ENCODE measurements at places on chromosomes 2 and 18.

DNA sequence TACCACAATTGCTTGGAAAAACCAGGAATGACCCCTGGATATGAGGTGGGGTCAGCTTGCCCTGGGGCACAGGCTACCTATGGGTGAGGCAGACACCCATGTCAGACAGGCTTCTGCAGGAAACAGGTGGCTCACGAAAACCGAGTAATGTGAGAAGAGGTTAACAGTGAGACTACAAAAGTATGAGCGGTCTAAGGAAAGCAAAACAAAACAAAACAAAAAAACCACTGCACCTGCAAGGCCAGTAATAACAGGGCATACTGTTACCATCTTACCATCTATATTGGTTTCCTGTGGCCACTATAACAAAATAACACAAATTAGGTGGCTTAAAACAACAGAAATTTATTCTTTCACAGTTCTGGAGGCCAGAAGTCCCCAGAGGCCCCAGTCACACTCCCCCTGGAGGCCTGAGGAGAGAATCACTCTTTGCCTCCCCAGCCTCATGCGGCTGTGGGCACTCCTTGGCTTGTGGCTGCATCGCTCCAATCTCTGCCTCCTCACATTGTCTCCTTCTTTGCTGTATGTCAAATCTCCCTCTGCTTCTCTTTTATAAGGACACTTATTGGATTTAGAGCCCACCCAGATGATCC is 86.6 kb upstream of the EPC2 start:
- no peak for DNase-seq

- DNase-seq: no peak
Measured at GRCh38 chr18:35142275-35142615, 98.6 kb upstream of the ZNF397 start.

DNA sequence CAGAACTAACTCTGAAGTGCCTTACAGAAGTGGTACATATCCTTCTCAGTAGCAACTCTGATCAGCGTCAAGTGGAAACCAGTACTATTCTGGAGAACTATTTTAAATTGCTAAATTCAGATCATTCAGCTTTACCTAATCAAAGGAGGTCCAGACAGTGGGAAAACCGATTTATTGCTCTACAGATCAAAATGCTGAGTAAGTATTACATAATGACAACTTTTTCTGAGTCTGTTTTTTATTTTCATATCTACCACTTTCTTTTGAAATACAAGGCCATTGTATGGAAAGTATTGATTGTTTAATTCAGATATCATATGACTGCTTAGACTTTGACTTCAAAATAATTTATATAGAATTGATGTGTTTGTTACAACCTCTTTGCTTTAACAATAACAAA is 68.7 kb downstream of the NBEAL1 start:
- DNase-seq: no peak

GRCh38 chr2:170377500-170378207 is 199.7 kb downstream of the MYO3B start:
- no peak for DNase-seq

GRCh38 chr2:18625563-18625962 is 36.2 kb upstream of the NT5C1B start:
- no peak for DNase-seq

DNA sequence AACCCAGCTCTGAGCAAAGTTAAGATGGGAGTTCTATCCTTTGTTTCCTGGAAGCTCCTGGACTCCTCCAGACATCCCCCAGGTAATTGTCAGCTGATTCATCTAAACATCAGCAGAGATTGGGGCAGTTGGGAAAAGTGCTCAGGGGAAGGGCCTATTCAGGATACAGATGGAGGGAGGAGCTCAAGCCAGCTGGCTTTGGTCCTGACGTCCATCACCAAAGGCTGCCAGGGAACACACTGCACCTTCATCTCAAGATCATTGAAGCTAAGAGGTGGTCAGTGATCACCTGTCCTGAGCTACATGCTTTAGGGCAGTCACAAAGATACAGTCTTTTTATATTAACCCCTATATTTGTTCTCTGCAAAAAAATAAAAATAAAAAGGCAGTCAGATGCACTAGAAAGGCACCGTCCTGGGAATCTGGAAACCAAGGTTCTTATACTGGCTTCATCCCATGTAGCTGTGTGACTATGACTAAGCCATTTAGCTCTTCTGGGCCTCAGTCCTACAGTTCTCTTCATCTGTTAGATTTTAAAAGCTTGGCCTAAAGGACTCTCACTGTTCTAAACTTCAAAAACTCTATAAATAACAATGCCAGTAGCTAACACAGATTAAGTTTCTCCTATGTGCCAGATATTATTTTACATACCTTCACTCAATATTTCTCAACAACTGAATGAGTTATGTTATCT is 446.5 kb downstream of the BCL11A start:
- no peak for DNase-seq

DNA sequence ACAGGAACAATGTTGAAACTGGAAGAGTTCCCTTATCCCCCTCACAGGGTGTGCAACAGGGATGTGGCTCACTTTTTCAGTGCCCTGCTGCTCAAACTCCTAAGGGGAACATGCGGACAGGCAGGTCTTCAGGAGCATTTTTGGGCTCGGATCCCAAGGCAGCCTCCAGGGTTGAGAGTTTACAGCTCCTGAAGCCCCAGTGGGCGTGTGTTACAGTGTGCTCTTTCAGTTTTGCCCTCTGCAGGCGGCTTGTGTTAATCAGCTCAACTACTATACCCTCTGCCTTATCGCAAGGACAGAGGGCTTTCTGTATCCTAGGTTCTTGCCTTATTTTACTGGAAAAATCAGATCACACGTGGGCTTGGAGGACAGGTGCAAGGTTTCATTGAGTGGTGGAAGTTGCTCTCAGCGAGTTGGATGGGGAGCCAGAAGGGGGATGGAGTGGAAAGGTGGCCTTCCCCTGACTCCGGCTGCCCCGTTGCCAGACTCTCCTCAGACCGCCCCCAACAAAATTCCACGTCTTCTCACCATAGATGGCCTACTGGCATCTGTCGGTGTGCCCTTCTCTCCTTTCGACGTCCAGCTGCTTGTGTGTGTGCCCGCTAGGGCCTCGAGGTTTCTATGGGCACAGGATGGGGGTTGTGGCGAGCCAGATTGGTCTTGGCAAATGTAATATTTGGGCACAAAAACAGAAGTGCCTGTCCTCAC is 541.9 kb downstream of the TMX3 start:
- DNase-seq: no peak

DNA sequence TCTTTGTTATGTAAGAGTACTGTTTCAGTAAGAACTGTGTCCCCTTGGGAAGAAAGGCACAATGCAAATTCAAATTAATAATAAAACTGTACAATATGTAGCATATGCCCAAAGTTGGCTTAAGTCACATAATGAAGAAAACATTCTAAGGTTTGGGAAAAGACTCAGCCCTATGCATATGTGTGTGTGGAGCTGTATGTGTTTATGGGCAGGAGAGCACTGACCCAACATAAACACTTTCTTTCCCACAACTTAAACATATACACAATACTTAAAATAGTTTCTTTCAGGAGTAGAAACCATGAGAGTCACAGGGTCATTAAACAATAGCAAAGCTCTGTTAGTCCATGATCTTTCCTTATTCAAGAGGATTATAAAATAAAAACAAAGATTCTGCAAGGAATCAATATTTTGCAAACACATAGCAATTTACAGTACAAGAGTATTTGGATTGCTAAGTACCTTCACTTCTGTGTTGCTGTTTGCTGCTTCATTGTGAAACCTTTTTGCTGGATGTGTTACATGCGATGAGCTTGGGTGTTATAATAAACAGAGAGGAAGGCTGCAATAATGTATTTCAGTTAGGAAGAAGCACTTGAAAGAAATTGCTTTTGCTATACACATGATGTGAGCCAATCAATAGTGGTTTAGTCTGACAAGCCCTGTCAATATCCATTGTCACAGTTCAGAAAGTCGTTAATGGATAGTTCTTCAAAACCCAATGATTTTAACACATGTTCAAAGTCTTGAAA is 347.3 kb downstream of the ARHGAP15 start:
- no peak for DNase-seq

DNA sequence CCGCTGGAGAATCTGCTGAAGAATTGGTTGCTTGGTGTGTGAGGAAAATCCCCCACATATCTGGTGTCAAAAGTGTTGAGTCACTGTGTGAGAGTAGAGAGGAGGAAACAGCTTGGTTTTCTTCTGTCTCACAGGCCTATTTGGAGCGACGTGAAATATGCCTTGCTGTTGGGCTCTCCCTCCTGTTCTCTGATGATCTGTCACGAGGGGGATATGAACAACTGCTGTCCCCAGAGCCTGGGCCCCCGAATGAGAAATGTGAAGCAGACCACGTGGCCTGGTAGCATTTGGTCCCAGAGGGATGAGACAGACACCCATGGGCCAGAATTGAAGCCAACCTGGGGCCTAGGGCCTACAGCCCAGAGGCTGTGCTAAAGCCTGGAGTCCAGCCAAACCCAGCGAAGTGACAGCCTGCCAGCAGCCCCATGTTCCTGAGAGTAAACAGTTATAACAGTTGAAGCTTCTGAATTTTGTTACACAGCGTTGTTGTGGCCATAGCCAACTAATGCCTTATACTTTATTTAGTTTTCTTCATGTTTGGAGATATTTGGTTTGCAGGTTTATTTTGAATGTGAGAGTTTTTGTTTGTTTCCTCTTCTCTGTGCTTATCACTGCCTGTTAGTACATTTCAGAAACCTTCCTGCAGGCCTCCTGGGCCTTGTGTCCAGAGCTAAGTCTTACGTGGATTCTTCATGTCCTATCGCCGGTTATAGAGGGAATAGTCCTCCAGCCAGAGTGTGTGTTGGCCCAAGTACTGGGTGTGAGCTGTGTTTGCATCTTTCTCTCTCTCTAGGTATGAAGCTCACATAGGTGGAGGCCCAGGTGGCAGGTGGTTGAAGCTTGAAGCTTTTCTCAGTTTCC is 18.7 kb upstream of the COLEC12 start:
- DNase-seq: no peak

DNA sequence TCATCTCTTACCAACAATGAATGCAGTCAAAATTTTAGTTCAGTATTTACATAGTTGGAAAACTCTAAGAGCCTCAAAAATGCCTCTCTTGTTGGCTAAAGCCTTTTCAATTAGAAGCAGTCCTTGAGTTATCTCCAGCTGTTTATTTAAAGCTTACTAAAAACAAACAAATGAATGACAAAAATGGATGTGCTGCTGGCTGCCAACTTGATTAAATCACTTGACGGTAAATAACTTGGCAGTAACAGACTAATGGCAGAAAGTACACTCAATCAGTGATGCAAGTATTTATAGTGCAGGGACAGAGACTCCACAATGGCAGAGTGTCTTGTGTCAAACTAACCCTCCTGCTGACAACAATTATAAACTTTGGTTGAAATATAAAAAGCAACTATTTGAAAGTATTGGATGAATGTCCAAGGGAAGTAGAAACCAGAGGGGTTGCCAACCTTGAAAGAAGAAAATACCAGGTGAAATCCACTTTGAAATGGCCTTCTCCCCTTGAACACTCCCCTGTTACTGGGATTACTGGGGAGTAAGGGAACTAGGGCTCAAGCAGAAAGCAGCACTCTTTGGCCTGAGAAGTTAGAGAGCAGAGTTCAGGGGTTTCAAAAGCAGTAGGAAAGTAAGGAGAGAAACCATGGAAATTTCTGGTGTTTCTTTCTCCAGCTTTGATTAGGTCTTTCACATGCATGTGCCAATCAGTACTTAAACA is 245.2 kb upstream of the SPHKAP start:
- DNase-seq: no peak

DNA sequence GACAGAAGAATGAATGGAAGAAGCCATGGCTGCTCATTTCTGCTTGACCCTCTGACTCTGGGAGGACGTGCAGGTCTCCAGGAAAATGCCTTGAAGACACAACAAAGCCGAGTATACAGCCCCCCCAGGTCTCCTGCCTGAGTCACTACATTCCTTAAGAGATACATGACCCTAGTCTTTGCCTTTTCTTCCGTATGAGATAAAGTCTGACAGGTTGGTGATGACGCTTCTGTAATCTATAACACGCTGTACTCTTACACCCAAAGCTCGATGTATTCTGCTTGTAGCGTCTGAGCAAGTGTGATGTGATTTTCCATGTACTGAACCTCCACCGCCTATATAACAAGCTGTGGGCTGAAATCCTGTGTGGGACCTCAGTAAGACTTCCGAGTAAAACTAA is 77.3 kb downstream of the KCTD1 start:
- DNase-seq: no peak

DNA sequence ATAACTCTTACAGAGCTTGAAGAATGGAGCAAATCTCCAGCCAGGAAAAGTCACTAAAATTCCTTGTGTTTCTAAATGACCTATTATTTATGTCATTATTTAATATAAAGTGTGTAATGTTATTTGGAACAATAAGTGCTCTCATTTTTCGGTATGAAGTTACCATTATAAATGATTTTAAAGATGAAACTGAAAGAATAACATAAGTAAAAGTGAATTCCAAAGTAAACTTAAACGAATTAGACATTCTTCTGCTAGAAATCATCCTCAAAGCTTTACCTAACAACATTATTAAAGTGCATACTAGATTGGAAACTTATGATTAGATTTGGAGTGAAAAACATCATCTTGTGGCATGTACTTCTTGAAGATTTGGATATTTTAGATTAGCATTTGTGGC is 897.2 kb upstream of the CDH2 start:
- DNase-seq: no peak

DNA sequence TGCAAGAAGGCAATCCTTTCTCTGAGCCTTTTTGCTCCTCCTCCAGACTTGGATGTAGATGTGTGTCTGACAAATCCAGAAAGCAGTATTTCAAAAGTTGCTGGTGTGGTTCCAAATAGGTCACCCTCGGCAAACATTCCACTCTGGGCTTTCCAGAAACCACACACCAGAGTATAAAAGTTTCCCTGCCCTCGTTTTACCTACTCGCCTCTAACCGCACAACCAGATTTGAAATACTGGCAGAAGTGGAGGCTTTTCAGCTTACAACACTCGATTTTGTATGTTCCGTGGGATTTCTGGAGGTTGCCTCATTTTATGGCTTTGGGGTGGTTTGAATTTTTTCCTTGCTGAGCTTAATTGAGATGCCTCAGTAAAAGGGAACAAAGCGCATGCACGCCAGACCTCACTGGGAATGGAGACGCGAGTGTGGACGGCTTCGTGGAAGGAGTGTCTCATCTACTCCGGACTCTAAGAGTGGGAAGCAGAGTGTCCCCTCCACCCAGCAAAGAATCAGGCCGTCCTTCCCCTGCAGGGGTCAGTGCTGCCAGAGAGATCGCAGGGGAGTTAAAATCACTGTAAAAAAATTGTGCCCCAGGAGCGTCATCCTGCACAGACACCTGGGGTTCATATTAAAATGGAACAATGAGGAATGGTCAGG is 44.0 kb upstream of the RPL31 start:
- DNase-seq: no peak

GRCh38 chr2:199882667-199883066 is 28.4 kb upstream of the C2orf69 start:
- DNase-seq: no peak

DNA sequence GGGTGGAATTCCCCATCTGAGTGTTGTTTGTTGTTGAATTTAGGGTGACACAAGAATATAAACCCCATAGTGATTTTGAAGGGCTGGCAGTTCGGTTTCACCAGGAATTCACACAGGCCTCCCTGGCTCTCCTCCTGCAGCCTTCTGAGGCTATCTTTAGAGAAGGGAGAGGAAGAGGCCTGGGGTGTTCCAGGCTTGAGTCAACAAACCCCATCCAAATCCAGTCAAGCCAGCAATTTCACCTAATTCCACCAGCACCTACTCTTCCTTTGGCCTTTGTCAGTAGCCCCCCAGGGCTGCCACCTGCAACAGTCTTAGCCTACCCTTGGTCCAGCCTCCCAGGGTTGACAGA is 32.0 kb downstream of the MARCHF4 start:
- no peak for DNase-seq

Data from activated T-helper 9 cell treated with anti-CD3 and anti-CD28 coated beads, Interleukin-2, amount 50 U/mL, for 16 hours (primary cell).